Left renal pelvis (tissue), 4 donors: ENCODE measurements at places on chromosomes 13 and 19. TPM values are rescaled to one million over a fixed set of nuclear protein-coding genes. Genes with fewer than 3 reads are reported as not detected.

ANKLE1 gene
- 0.76 TPM for polyA plus RNA-seq

CLEC4G gene
- not detected for polyA plus RNA-seq

IFNL1 gene
- not detected for polyA plus RNA-seq

MBD3L3 gene
- polyA plus RNA-seq, result not detected

CDX2 gene
- polyA plus RNA-seq, result not detected

GRCh38 chr13:111210544-111211469, 95.7 kb downstream of the ARHGEF7 start:
- DNase-seq, result no peak

- DNase-seq, result no peak
These were observed 33.9 kb upstream of the SEMA6B start for GRCh38 chr19:4593409-4593851.

DNA sequence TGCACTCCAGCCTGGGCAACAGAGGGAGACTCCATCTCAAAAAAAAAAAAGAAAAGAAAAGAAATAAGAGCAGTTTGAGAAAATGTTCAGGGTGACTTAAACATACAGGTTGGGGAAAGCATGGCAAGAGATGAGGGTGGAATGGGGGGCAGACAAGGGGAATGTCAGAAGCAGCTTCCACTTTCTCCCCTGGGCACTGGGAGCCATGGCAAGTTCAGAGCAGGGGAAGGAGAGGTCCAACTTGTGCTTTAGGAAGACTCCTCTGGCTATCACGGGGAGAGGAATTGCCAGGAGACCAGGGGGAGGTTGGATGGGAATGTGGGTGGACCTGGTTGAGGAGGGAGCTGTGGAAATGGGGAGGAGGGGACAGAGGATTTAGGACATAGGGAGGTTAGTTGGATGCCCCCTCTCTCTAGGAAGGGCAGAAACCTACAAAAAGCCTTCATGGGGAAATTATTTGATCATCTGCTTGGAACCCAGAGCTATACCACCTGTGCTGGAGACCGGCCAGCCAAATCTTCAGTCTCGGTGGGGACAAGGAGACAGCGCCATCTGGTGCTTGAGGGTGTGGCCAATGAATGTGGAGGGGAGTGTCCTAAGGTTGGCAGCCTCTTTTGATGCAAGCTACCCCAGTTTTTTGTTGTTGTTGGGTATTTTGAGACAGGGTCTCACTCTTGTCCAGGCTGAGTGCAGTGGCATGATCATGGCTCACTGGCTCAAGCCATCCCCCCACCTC, 7.3 kb upstream of the STRN4 start:
- no peak for DNase-seq

- no peak for DNase-seq
These were observed 21.4 kb downstream of the PPP2R1A start for GRCh38 chr19:52211203-52211602.

GRCh38 chr13:44078806-44079376, 199.2 kb downstream of the LACC1 start:
- no peak for DNase-seq

DNA sequence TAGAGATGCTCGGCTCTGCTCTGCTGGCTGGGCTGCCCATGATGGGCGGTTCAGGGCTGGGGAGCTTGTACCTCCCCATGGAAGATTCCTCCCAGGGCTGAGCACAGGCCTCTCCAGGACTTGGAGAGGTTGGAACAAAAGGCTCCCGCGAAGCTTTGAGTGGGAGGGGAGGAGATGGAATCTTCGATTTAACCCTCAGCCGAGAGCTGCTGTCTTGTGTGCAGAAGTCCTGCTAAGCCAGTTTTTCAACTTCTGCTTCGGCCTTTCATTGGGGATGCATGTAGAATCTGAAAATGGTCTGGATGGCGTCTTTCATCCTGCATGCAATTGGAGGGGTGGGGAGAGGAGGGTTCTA, 163.3 kb downstream of the KDM4B start:
- no peak for DNase-seq

DNA sequence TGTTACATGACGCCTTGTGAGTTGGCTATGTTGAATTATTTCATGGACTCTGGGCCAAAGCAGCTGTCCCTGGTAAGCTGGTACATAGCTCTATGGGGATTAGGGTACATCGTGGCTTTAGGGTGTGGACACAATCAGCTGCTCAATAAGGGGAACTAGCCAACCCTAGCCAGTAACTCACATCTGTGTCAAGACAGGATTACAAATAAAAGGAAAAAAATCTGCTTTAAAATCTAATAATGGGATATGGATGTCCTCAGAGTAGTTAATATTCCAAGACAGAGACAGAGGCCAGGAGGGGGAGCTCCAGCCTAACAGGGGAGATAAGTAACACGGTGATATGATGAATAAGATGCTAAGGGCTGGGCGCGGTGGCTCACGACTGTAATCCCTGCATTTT, 21.1 kb upstream of the ZNF766 start:
- DNase-seq, result no peak
